ENCODE measurements at places on chromosomes 1 and 21.

DNA sequence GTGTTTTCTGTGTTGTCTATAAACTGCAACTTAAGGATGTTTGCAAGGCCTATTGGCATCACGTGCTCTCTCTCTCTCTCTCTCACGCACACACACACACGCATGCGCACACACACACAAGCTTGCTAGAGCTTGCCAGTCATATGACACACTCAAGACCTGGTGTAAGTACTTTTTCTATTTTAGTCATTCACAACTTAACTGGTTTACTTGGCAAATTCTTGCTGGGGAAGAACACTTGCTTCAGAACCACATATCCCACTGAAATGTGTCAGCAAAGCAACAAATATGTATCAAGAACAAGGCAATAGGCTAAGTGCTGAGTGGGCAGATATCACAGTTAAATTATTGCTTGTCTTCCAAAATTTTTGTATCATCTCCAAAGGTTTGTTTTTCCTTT is 107.8 kb downstream of the DISC1 start:
- no peak for DNase-seq

DNA sequence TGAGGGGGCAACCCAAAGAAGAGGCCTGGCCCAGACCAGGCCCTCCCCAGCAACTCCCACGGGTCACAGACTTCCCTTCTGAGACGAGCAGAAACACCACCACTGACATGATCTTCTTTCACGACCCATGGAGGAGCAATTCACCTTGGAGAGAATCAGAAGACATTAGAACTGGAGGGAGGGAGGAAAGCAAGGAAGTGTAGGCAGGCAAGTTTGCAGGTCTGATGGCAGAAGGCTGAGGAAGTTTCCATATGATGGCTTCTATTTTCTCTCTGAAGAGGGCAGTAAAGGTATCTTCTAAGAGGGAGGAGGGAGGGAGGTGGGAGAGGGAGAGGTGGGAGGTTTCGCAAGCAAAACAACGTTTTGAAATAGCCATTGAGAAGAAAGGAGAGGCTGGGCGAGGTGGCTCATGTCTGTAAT is 1.4 kb upstream of the UBXN10 start:
- no peak for DNase-seq

DNA sequence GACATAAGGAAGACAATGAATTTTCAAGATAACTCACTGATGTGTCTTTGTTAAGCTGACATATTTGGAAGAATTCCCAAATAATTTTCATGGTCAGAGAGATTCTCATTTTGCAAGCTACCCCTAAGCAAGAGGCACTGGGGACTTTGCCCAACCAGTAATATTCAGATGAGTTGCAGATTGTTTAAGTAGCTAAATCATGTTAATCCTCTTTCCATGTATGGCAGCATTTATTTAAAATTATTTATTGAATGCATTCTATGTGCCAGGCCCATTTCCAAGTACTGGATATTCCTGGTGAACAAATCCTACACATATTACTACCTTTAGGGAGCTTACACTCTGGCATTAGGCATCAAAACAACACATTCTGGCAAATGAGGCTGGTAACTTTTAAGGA is 56.5 kb upstream of the BACH1 start:
- no peak for DNase-seq

DNA sequence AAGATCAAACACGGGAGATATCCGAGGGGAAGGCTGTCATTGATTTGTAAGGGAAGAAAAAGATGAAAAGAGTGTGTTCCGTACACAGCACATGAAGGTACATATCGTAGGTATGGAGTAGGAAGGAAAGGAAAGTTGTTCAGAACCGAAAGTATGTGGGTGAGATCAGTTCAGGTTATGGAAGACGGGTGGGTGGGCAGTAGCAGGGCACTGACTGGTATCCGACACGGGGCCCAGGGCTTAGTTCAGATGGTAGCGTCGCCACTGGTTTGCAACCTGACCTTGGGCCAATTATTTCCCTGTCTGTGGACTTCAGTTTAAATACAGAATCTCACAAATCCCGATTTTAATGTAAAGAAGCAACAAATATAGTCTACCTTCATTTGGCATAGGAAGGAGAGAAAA is 27.8 kb upstream of the A3GALT2 start:
- no peak for DNase-seq

DNA sequence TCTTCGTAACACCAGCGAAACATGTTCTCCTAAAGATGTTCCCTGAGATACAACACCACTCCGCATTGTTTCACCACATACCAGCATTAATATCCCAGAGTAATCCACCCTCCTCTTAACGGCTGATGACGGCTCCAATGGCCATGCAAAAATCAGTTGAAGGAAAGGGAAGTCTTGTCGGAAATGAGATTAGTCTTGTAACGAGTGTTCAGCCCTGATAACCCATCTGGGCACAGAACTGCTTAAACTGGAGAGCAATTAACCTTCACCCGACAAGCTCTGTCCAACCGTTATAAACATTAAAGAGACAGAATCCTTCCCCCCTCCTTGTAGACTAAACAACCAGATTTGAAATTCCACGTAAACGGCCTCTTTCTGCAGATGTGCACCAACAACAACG is 21.9 kb downstream of the ERG start:
- DNase-seq, result no peak

DNA sequence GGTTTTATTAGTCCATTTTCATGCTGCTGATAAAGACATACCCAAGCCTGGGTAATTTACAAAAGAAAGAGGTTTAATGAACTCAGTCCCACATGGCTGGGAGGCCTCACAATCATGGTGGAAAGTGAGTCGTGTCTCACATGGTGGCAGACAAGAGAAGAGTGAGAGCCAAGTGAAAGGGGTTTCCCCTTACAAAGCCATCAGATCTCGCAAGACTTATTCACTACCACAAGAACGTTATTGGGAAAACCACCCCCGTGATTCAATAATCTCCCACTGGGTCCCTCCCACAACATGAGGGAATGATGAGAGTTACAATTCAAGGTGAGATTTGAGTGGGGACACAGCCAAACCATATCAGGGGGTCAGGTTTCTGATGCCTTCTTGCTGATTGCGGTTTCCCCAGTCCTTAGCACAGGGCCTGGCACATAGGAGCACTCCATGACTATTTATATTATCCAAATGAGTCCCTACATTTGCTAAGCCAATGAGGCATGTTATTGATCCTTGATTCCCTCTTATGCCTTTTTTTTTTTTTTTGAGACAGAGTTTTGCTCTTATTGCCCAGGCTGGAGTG is 35.3 kb upstream of the PAXBP1 start:
- no peak for DNase-seq

GRCh38 chr1:54866801-54867716 is 19.9 kb downstream of the DHCR24 start:
- no peak for DNase-seq

GRCh38 chr1:198889101-198889500 is 250.3 kb downstream of the PTPRC start:
- DNase-seq, result no peak

GRCh38 chr1:199041173-199041914 is 402.5 kb downstream of the PTPRC start:
- no peak for DNase-seq

DNA sequence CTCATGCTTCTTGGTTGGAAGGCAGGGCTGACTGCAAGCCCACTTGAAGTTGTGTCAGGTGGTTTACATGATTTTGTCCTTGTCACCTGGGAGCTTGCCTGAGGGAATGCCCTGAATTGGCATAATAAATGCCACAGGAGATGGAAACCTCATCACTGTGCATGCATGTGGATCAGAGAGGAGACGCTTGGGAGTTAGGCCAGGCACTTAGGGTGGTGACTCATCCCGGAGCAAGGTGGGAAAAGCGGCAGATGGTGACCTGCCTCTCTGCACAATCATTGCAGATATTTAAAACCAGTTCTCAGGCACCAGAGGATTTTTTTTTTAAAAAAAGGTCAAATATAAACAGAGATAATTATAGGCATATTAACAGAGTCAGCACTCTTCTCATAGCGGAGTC is 202.2 kb upstream of the KIAA0040 start:
- no peak for DNase-seq

- no peak for DNase-seq
These were observed 68.7 kb downstream of the DEGS1 start for GRCh38 chr1:224251741-224252146.

GRCh38 chr1:179121159-179121938 is 39.5 kb downstream of the TOR3A start:
- no peak for DNase-seq

- DNase-seq, result no peak
These were observed 41.3 kb upstream of the PTGFRN start for GRCh38 chr1:116868385-116868784.

GRCh38 chr1:41689139-41689538 is 204.7 kb upstream of the EDN2 start:
- no peak for DNase-seq

GRCh38 chr1:153842006-153842471 is 66.8 kb downstream of the SLC27A3 start:
- no peak for DNase-seq

GRCh38 chr1:22822371-22822770 is 111.7 kb downstream of the EPHB2 start:
- DNase-seq, result no peak

DNA sequence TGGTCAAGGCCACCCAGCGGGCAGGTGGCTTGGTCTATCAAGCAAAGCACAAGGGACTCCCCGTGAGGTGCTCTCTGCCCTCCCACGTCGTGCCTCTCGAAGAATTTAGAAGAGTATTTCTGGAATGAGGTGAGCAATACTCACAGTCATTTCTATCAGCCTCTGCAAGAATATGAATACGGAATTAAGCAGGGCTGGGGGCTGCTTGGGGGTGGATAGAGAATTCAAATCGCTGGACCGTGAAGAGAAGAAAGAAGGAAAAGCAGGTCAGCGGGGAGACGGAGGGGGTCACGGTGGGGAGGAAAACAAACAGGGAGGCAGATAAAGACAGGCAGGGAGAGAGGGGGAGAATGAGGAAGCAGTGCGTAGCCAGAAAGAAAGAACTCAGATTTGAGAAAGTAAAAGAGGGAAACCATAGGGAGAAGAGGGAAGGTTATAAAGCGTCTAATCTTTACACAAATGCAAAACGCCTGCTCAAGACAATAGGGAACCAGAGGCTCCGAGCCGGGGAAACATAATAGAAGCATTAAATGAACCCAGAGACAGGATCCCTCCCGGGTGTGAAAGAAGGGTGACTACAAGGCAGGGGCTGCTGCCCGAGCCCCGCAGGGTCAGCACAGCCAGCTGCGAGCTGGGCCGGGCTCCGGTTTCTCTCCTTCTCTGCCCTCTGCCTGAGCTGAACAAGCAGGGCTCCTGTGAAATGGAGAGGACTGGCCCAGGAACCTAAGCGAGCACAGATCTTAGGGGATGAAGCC is 2.1 kb upstream of the EDN2 start:
- no peak for DNase-seq

DNA sequence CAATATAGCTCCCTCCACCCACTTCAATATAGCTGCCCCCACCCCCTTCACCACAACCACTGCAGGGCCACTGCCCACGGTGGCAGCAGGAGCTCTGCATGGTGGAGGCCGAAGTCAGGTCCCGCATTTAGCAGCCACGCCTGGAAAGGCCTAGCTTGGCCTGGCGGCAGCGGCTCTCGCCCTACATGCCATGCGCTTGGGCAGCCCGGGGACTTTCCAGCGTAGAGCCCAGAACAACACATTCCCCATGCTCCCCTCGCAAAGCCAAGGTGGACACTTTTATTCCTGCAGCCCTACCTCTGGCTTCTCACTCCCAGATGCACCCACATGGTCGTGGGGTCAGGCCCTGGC is 37.1 kb downstream of the LHX4 start:
- no peak for DNase-seq

DNA sequence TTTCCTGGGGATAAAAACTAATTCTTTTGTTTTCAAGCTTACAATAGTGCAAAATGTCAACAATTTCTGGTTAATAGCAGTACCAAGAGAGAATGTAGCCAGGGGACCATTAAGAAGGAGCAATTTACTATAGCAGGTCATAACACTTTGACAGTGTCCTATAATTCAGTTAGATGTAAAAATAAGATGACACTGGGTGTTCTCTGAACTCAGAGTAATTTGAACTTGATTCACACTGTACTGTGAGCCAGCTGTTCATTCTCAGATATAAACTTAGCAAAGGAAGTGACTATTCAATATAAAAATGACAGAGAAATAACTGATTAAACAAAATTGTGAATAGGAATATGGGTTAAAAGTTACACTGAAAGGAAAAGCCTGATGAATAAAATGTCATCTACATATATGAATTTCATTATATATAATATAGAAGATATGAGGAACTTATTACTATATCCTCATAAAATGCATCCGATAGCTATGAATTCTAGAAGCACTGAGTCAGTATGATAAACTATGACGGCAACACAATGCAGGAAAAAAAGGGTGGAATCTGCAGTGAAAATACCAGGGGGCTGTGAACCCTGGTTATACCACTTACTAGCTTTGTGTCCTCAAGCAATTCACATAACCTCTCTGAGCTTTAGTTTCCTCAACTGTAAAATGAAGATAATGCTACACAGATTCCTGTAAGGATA is 135.9 kb downstream of the ACBD6 start:
- no peak for DNase-seq

DNA sequence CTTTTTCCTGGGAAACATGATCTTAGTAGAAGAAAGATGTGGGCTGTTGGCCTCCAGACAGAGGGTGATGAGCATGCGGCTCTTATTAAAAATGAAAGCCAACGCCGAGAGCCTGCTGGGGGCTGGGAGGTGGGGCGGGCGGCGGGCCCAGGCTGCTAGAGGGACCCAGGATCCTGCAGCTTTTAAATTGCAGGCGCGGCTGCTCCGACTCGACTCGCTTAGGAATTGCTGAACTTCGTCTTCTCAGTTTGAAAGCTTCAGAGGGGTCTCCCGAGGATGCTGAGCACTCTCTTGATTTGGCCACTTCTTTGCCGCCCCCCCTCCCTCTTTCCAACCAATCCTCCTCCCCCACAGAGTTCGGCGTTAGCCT is 1.2 kb downstream of the AGPAT3 start:
- no peak for DNase-seq

Data from stimulated activated CD8-positive, alpha-beta memory T cell treated with anti-CD3 and anti-CD28 coated beads, Interleukin-2, amount 100 ng/mL, for 1 hour (primary cell).